Stimulated activated CD8-positive, alpha-beta memory T cell treated with anti-CD3 and anti-CD28 coated beads, Interleukin-7, amount 100 ng/mL, for 1 hour (primary cell): ENCODE measurements at places on chromosomes 4 and X.

DNA sequence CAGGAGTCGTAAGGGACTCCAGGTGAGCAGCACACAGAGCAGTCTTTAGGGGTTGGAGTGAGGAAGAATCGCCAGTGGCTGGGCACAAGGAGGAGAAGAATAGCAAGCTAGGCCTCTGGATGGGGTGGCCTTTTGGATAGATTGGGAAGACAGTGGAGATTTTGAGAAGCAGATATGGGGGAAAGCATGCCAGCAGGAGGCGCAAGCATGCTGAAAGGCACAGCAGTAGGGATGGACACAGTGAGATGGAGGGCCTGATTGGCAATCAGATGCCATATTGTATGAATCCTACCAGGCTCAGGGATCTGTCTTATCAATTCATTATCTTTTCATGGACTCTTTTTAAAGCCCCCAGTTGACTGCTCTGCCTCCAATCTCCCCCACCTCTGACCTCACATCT, 60.4 kb upstream of the MAGEA4 start:
- no peak for DNase-seq

GRCh38 chr4:5782829-5783476, 72.0 kb downstream of the EVC start:
- DNase-seq: no peak

DNA sequence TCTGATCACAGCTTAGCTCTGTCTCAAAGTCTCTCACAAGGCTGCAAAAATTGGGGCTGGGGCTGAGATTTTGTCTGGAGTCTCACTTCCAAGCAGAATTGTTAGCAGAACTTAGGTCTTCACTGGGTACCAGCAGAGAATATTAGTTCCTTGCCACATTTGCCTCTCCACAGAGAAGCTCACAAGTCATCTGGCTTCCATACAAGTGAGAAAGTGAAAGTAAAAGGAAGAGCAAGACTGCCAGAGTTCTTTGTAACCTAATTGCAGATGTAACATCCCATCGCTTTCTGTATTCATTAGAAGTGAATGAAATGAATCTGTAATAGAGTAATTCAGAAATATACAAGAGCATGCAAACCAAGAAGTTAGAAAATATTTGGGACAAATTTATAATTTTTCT, 624.1 kb upstream of the GNPDA2 start:
- no peak for DNase-seq

GRCh38 chr4:119207051-119207450, 5.5 kb upstream of the USP53 start:
- no peak for DNase-seq

- DNase-seq: no peak
Observed at GRCh38 chr4:120683897-120684540, 238.5 kb downstream of the PRDM5 start.

GRCh38 chr4:94536049-94536448, 84.3 kb downstream of the PDLIM5 start:
- DNase-seq: no peak

DNA sequence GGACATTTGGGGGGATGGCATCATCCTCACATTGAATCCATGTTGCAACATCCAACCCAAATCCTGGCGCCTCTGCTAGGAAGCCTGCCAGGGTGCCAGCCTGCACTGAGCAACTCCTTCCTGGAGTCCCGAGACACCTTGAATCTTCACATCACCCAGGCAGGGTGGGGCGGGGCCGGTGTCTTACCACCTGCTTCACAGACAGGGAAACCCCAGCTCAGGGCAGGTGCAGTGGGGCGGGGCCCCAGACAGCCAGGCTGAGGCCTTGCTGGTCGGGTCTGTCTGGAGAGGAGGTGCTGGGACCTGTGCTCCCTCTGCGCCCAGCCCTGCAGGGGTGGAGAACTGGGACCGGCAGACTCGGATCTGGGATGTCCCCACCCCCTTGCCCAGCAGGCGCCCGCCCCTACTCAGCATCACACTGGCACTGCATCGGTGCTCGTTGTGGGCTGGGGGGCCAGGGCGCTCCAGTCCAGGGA, 31.5 kb upstream of the HTRA3 start:
- no peak for DNase-seq

- DNase-seq: no peak
Observed at GRCh38 chrX:136616987-136617685, 30.8 kb upstream of the CD40LG start.

- no peak for DNase-seq
Observed at GRCh38 chr4:123068081-123068480, 145.7 kb upstream of the NUDT6 start.

- no peak for DNase-seq
Observed at GRCh38 chr4:8732681-8733243, 138.9 kb downstream of the HMX1 start.

- no peak for DNase-seq
Observed at GRCh38 chr4:153585026-153585425, 99.1 kb upstream of the TLR2 start.

- DNase-seq: no peak
Observed at GRCh38 chrX:113802837-113803236, 781.0 kb upstream of the HTR2C start.

GRCh38 chr4:107818301-107818910, 6.3 kb upstream of the SGMS2 start:
- DNase-seq: no peak

DNA sequence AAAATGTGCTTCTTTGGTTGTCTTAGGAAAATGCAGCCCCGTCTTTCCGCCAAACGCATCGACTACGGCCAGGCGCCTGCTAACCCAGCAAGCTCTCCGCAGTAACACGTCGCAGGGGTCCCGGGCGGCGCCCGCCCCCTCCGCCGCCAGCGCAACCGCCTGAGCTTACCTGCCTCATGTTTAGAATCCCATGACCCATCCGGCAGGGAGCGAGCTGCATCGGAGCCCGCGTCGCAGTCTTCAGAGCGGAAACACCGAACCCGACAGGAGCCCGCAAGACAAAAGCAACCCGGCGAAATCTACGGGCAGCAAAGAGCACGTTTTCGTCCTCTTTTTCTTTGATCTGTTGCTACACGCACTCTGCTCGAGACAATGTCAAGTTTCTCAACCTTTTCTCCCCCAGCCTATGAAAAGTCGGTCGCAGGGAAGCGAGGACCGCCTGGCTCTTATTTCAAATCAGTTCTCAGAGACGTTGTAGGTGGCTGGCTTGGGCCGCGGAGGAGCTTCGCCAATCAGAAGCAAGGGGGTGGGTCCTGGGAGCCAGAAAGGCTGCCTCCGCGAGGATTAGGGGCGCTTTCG, at the start of gene MID1:
Gene MID1, minus strand, starts transcription at position 465 of the 579 bp plus-strand sequence. CDS start 53,038 bp downstream, outside the sequence.
- DNase-seq: no peak

DNA sequence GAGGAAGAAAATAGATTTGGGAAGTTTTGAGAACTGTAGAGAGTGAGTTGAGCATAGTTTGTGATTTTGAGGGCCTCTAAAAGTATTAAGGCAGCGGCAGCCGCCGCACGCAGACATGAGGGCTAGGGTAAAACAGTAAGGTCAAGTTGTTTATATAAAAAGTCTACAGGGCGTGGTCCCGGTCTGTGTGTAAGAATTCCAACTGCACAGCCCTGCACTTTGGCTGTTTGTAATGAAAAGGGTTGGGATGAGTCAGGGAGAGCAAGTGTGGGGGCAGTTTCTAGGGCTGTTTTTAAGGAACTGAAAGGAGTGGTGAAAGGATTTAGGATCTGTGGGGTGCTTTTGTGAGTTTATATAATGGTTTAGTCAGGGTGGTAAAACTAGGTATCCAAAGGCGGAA, 55.0 kb downstream of the BEX3 start:
- no peak for DNase-seq

DNA sequence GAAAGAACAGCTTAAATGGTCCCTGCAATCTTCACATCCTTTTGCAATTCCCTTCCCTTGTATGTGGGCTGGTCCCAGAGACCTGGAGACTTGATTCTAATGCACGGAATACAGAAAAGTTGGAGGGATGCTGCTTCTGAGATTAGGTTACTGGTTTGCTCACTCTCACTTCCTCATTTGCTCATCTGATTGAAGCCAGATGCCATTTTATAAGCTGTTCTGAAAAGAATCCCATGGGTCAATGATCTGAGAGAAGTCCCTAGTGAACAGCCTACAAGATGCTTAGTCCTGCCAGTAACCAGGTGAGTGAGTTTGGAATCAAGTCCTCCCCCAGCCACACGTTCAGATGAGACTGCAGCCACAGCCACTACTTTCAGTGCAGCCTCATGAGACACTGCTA, 35.9 kb downstream of the MAGEA1 start:
- no peak for DNase-seq

DNA sequence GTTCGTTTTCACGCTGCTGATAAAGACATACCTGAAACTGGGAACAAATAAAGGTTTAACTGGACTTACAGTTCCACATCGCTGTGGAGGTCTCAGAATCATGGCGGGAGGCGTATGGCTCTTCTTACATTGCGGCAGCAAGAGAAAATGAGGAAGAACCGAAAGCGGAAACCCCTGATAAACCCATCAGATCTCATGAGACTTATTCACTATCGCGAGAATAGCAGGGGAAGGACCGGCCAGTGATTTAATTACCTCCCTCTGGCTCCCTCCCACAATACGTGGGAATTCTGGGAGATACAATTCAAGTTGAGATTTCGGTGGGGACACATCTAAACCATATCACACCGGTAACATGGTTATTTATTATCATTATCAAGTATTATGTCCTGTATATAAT, 2204.5 kb downstream of the ARAP2 start:
- DNase-seq: no peak

GRCh38 chrX:129726307-129727111, 12.3 kb upstream of the XPNPEP2 start:
- DNase-seq: no peak

DNA sequence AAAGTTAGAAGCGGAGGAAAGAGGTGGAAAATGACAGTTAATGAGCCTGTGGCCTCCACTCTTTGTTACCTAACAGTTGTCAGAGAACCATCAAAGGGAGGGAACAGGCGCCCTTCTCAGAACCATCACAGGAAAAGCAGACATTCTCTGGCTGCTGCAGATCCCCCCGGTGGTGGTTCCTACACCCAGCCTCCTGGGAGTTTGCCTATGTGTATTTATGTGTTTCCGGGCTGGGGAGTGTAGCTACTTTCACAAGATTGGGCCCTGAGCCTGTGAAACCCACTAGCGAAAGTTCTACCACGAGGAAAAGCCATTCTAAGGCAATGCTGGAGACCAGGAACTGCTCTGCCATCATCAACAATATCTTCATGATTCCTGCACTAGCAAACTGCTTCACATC, 52.7 kb upstream of the BCOR start:
- no peak for DNase-seq
